ENCODE measurements at places on chromosomes 1 and 21.

- no peak for DNase-seq
These were observed 168.0 kb upstream of the RAB4A start for GRCh38 chr1:229102741-229103391.

- no peak for DNase-seq
These were observed 619 bp downstream of the BCL9 start for GRCh38 chr1:147541672-147542568.

DNA sequence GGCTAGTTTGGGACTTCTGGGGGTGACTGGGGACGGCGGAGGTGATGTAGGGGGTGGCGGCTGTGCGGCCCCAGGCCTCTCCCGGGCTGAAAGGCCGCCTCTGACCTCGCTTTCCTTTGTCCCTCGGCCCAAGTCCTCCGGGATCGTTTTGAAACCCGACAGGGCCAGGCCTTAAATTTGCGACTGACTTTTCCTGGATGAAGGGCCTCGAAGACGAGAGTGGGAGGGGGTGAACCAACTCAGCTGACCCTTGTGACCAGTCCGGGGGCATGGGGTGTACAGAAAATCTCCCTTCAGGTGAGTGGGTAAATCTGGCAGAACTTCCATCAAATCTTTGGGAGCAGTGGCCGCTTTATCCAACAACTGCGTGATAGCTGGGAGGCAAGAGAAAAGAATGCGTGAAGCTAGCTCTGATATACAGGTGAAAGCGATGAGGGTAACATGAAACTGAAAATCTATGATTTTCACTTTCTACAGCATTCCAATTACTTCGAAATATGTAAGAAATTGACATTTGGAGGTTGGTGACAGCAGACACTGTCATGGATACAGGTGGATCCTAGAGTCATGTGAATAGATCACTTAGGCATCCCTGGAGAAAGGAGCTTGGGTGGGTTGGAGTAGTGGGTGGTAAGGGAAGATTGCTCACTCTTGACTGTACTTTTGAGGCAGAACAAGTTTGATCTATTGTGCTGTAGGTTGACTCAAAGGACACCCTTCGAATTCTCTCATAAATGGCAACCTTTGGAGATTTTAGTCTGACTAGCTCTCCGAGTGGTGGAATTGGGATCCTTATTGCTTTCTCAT lies 885 bp downstream of the AHCYL1 start:
- DNase-seq: no peak

- DNase-seq: no peak
These were observed 18.8 kb downstream of the ORC1 start for GRCh38 chr1:52385376-52385775.

- no peak for DNase-seq
These were observed 26.0 kb upstream of the KCNK2 start for GRCh38 chr1:215056584-215056983.

DNA sequence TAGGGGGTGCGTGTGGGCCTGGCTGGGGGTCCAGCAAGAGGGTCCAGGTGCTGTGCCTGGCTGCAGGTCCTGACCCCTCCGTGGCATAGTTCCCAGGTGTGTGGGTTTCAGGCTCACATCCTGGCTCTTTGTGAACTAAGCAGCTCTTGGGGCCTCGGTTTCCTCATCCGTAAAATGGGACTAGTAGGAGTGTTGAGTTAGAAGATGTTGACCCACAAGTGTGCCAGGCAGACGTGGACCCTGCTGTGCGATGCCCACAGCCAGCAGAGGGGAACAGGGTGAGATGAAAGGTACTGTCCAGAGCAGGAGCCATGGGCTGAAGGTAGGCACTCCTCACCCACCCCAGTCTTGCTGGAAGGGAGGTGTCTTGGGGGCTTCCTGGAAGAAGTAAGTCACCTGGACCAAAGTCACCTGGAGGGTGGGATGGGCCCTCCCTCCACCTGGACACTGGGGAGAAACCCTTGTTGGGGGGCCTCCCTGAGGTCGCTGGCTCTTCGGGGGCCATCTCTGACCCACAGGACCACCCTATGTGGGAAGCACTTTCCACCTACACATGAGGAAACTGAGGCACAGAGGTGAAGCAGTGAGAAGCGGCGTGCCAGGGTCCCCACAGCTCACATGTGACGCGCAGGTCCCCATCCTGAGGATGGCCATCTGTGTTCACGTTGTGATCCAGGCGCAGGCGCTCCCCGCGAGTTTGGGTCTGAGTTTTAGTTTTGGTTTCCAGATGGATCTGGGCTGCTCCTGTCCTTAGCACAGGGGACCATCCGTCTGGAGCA lies 1.4 kb downstream of the ARHGEF16 start:
- no peak for DNase-seq

DNA sequence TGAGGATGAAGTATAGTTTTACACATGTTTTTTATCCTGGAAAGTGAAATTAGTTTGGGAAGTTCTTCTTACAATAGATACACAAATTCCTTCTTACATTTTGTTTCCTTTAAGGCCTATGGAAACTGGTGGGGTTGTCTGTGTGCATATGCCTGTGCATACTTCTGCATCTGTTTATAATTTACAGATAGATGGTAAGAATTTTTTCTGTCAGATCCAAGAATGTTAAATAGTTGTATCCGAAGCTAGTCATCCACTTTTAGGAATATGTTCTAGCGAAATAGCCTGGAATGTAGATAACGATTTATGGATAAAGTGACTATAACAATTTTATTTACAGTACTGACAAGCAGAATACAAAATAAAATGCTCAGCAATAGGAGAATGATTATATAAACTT lies 194.1 kb downstream of the ROR1 start:
- DNase-seq: no peak

DNA sequence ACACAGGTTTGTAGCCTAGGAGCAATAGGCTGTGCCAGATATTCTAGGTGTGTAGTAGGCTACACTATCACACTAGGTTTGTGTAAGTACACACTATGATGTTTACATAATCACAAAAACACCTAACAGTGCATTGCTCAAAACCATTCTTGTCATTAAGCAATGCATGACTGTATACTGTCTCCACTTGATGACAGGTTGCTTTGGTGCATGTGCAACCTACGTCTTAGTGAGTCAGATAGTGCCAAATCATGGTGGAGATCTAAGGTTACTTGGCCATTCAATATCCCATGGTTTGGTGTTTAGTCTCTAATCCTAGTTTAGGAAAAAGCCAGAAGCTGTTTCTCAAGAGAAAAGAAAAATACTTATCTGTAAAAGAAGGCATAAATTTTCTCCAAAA lies 181.1 kb downstream of the KCNK2 start:
- no peak for DNase-seq

- DNase-seq: no peak
These were observed 243.4 kb downstream of the ADGRL2 start for GRCh38 chr1:82044111-82044510.

- no peak for DNase-seq
These were observed 202.4 kb downstream of the HMCN1 start for GRCh38 chr1:185936641-185937040.

DNA sequence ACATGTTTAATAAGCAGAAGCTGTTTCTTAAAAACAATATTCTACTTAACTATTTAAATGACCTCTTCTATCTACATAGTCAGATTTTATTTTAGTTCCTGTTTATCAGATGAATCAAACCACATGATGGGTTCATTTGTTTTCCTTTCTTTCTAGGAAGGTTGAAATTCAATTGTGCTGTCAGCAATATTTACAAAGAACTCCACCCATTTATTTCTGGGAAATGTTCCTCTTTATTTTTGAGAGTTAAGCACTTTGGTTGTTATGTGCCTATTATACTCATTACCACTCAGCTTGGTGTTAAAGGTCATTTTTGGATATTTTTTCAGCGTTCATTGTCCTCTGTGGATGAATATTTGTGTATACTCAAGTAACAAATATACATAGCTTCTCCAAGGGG lies 84.9 kb downstream of the C4BPA start:
- no peak for DNase-seq

DNA sequence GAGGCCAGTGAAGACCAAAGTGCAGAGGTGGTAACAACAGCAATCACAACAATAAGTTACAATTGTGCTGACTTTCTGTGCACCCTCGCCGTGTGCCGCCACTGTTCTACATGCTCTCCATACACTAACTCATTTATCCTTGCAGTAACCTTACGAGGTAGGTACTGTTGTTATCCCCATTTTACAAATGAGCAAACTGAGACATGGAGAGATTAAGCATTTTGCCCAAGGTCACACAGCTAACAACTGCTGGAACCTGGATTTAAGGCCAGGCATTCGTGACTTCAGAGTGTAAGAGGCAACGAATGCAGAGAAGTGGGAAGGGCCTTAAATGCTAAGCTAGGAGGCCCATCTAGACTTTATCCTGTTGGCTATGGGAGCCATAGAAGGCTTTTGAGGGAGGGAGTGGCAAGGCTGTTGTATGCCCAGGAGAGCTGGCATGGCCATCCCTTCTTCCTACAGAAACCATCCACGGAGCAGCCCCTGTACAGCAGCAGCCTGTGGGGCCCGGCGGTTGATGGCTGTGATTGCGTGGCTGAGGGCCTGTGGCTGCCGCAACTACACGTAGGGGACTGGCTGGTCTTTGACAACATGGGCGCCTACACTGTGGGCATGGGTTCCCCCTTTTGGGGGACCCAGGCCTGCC lies 36.6 kb downstream of the AZIN2 start:
- no peak for DNase-seq

DNA sequence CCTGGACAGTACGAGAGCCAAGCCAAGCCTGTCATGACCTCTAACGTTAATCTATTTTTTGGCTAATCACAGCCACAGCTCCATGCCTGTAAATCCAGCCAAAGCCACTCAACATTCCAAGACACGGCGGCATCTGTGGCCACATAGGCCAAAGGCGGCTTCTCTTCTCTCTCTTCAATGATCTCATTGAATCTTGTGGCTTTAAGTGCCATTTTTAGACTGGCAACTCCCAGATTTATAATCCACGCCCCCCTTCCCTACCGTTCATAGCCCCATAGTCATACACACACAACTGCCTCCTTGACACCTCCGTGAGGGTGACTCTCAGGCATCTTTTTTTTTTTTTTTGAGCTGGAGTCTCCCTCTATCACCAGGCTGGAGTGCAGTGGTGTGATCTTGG lies 5.7 kb upstream of the SELENON start:
- DNase-seq: no peak

GRCh38 chr1:89125913-89126580 lies at the start of gene GBP2:
GBP2 (minus strand) TSS chr1:89126114; CDS start chr1:89121966, 4,148 bp downstream.
- no peak for DNase-seq

DNA sequence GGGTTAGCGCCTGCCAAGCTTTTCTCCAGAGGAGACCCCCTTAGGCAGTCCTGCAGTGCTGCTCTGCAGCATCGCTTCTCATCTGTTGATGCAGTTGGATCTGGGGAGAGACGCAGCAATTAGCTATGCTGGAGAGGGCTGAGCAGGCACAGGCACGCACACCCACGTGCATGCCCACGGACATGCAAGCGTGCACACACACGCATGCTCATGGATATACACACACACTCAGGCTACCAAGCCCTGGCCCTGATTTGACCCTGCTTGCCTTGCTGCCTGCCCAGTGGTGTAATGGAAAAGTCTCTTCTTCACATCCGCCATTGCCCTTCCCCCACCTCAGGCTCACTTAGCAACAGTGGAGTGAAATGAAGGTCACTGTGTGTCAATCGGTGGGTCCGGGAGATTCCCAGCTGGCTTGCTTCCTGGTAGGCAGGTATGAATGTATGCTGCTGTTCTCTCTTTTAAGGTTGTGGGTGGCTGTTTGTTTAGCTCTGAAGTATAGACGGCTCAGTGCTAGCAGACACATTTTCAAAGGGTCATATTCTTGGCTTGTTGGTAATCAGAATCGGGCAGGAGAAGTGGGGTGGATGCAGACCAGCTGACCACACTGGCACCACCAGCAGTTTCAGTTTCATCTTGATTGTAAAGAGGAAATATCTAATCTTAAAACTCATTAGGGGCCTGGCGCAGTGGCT lies 9.5 kb downstream of the ATP1B1 start:
- no peak for DNase-seq

DNA sequence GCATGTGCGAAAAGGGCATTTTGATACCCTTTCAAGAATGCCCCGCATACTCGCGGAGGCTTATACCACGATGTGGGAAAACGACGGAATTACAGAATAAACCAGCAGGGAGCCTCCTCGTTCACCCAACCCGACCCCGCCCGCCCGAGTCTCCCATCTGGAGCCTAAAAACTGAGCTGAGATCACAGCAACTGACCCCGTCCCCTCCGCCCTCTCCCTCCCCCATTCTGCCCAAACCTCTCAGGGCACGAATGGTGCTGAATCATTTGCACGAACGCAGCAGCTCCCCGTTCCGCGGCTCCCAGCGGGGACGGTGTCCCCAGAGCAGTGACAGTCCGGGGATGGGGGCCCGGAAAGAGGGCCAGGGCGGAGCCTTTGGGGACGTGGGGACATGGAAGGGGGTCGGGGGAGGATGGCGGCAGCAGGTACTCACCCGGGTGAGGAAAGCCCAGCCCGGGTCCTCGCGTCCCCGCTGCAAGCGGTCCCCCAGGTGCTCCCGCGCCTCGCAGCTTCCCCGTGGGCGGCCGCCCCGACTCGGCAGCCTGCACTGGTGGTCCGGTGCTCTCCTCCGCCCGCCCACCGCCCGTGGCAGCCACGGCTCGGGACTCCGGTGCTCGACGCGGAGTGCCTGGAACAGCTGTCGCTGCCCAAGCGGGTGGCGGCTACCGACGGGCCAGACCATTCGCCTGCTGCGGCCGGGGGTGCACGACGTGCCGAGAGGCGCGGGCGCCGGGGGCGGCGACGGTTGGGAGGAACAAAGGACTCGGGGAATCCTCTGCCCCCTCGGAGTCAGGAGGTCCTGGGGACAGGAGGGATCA lies at the start of gene TTLL7:
TSS of gene TTLL7 (minus strand) at position 635 of the 818 bp plus-strand sequence. CDS start 46,921 bp downstream, outside the sequence.
- DNase-seq: peak; percentile 91

DNA sequence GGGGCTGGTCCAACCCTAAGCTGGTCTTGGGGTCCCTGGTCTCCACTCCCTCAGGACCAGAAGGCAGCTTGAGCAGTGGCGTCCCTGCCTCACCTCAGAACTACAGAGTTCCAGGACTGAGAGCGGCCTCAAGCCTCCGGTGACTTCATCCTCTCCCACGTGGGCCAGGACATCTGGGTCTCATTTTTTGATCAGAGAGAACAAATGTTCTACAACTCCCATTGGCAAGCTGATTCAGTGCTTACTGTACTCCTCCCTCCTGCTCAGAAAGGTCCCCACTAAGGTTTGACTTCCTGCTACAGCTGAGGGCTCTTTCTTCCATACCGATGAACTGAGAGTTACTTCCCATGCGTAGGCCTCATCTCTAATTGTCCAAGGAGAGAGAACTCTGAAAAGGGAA lies 78.5 kb downstream of the PLXNA2 start:
- no peak for DNase-seq

GRCh38 chr1:151416231-151416630 lies 16.9 kb downstream of the PSMB4 start:
- DNase-seq: no peak

DNA sequence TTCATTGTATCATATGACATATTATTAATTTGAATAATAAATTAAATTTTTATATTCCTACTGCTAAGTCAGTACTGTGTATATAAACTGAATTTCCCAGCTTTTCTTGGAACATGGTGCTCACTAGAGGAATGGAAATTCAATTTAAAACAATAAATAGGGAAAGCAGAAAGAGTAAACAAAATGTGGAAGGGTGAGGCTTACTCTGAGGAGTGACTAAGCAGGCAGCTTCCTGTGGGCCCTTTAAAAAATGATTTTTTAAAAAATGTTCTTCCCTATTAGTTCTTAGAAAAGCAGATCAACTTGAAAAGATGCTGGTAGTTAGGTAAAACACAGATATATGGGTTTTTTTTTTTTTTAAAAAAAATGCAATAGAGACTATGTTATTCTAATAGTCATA lies 49.5 kb upstream of the S1PR1 start:
- no peak for DNase-seq

- DNase-seq: no peak
These were observed 56.7 kb downstream of the AKT3 start for GRCh38 chr1:243793298-243793697.
